ENCODE measurements at places on chromosomes 2 and 18.

DNA sequence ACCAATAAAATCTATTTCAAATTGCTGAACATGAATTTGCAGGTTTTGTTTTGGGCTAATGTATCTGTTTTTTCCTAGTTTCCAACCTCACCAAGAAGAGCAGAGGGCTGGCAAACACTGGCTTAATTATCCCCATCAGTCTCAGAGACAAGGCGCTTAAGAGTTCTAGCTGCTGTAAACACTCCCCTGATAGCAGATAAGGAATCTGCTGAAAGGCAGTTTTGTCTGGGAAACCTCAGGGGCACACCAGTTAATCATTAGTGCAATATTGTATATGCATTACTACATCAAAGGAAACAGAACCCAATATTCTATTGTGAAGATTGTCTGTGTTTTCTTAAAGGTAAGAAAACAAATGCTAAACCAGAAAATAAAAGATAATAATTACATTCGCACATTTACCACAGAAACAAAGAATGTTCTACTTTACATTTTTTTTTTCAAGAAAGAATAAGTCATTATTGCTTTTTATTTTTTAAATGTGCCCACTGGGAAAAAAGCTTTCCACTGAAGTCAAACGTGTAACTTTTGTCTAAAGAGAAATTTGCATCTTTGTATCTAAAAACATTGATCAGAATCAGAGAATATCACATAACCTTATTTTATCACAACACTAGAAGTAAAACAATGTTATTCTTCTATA is 179.1 kb downstream of the ERBB4 start:
- no peak for DNase-seq

- no peak for DNase-seq
Measured at GRCh38 chr2:180573951-180574350, 406.5 kb upstream of the UBE2E3 start.

DNA sequence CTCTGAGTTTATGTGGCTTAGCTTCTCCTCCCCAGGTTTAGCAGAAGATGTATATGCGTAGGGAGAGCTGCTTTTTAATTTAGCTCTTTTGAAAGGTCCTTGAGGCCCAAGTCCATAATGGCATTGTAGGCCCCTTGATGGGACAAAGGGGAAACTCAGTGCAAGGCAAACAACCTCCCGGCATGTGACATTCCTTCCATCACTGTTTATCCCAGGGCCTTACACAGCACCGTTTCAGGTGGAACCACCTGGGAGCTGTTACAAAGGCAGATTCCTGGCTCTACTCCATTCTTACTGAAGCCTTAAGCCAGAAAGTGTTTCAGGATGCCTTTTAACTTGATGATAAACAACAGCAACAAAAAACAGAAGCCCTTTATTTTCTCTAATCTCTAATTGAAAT is 555.4 kb downstream of the SLC4A3 start:
- no peak for DNase-seq

DNA sequence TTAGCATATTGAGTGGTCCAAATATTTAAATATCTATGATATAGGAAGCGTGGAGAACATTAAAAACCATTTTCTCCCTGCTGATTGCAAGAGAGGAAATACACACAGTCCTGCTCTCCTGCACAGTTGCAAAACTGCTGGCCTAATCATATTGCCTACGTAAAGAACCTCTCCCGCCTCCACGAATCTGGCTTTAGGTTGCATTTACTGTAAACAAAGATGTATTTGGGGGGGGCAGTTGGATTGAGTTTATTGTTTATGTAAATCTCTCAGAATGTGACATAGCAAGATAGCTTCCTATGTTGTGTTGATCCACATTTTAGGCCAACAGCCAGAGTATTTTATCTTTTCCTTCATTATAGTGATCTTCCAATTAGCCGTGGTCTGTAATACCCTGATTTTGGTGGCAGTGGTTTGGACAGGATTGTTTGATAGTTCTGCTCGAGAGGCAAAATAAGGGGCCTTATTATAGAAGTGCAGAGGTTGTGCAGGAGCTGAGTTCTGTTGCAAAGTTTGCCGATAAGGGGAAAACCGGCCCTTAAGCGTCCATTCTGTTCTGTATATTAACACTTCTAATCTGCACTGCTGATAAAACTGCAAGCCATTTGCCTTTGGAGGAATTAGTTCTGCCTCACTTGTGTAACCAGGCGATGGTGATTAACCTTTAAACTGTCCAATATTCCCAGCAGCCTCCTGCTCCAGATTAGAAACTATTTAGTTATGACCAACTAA is 101.6 kb upstream of the SIX3 start:
- no peak for DNase-seq

DNA sequence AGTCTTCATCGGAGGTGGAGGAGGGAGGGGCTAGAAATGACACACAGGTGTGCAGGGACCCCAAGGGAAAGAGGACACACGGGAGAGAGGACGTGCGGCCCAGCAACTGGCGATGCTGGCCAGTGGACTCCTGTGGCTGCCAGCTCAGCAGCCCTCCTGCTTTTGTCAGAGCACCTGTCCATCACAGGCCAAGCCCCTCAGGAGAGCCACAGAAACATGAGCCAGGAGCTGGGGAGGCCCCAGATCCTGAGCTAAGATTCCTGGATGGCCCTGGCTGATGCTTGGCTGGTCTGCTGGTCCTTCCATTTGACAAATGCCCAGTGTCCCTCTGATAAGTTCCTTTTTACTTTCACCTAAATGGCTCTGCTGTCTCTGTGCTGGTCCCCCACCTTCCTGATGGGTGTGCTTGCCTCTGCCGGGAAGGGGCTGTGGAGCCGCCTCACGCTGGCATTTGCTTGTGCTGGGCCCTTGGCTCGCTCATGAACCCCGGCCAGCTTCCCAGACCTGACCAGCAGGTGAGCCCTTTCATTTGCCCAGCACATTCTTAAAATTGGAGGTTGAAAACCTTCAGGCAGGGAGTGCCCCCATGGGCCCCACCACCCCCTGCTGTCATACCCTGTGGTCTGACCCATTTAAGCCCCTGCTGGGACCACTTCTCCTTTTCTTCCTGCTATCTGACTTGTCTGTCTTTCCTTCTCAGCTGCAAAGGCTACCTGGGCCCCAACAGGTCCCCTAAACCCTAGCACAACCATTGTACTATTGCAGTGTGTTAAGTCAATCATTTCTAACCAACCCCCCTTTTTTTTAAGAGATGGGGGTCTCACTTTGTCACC is 37.3 kb downstream of the CYP27C1 start:
- DNase-seq: no peak

GRCh38 chr2:230430957-230431910 is 15.2 kb downstream of the SP100 start:
- DNase-seq: no peak

- DNase-seq: no peak
Measured at GRCh38 chr2:151264157-151264825, 2.6 kb upstream of the RBM43 start.

DNA sequence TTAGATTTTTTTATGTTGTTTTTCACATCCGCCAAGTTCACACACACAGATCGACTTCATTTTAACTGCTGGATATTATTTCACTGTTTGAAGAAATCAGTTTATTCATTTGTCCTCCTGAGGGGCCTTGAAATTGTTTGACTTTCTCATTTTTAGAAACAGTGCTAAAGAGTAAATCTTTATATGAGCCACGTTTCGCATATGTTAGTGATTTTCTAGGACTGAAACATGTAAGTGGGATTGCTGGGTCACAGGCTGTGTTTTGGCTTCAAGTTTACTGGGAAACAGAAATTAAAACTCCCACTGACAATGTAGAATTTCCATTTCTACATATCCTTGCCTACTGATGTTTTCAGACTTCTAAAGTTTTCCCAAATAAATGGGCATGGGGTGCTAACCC is 363.8 kb downstream of the NCKAP5 start:
- DNase-seq: no peak

GRCh38 chr2:101360232-101360631 is 27.1 kb downstream of the CREG2 start:
- DNase-seq: no peak

GRCh38 chr2:105398336-105399206 is at the start of gene FHL2:
TSS of gene FHL2 (minus strand) at chr2:105399051. CDS start at chr2:105386516, 12,535 bp downstream.
- DNase-seq: peak; percentile 57

DNA sequence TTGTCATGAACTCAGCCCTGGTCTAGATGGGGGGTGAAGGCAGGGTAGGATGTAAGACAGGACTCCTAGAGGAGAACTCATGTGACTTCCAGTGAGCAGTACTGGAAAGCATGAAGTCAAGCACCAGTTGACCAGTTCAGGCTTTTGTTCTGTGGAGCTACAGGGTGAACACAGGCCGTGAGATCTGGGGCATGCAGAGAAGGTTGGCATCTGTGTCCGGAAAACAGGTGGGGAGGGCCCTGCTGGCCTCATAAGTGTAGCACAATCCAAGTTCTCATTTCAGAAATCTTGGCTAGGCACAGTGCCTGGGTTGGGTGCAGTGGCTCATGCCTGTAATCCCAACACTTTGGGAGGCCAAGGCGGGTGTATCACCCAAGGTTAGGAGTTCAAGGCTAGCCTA is 50.9 kb upstream of the SPATS2L start:
- DNase-seq: no peak

- no peak for DNase-seq
Measured at GRCh38 chr2:81551040-81551634, 1246.6 kb upstream of the LRRTM1 start.

DNA sequence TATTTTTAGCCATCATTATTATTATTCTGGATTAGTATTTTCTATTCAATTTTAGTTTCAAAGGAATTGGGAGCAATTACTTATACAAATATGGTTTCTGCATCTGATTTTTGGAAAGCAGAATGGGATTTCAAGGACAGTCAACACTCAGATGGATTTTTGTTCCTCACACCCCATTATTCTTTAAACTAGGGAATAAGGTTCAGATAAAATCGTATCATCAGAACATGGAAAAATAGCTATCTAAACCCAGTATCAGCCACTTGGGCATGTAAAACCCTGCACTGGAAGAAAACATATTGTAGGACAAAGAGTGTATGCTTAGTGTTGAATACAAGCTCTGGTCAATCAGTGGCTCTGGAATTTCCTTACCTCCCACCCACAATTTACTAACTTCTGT is 452.5 kb downstream of the ZNF516 start:
- DNase-seq: no peak

GRCh38 chr2:27588308-27588707 is 5.5 kb downstream of the ZNF512 start:
- no peak for DNase-seq

DNA sequence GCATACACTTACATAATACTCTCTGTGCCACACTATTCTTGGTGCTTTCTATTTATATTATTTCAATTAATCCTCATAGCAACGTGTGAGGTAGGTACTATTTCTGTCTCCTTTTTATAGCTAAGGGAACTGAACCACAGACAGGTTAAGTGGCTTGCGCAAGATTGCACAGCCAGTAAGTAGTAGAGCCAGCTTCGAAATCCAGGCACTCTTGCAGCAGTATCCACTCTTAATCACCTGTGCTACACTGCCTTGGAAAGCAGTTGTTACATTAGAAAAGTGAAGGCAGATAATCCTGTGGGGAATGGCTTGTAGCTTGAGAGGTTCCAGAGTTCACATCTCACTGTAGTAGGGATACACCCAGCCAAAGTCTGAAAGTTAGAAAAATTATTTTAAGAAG is 198.3 kb downstream of the LDLRAD4 start:
- no peak for DNase-seq

- no peak for DNase-seq
Measured at GRCh38 chr2:48841126-48841525, 85.6 kb upstream of the LHCGR start.

- DNase-seq: no peak
Measured at GRCh38 chr2:238326801-238327365, 6.6 kb downstream of the TRAF3IP1 start.

- DNase-seq: no peak
Measured at GRCh38 chr2:156323754-156324153, 8.8 kb downstream of the NR4A2 start.

- DNase-seq: no peak
Measured at GRCh38 chr2:152706477-152707021, 10.7 kb downstream of the PRPF40A start.

DNA sequence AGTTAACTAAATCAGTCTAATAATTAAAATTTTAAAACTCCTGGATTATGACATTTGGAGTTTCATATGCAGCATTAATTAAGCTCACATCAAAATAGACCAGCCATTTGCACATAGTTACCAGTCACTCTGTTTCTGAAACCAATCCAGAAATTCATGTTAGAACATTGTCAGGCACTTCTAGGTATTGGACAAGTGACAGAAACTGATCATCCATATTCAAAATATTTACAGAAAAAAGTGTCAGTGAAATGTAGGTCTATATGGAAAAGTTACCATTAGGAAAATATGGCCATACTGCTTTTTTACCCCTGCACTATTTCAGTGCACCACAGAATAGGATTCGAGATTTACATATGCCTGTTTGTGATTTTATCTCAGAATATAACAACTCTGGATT is 33.4 kb downstream of the UPP2 start:
- DNase-seq: no peak

- no peak for DNase-seq
Measured at GRCh38 chr2:9748577-9748976, 94.7 kb upstream of the TAF1B start.

GRCh38 chr2:68391869-68392268 is 26.8 kb downstream of the PLEK start:
- no peak for DNase-seq

DNA sequence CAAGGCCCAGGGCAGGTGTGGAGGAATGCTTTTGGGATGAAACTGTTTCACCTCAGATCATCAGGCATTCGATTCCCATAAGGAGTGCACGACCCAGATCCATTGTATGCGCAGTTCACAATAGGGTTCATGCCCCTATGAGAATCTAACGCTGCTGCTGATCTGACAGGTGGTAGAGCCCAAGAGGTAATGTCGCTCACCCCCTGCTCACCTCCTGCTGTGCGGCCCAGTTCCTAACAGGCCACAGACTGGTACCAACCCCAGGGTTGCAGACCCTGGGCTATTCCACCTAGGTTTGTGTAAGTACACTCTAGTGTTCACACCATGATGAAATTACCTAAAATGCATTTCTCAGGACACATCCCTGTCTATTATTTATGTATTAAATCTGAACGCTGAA is 72.5 kb downstream of the COPS8 start:
- DNase-seq: no peak

GRCh38 chr2:231312066-231312465 is 83.4 kb upstream of the B3GNT7 start:
- no peak for DNase-seq

DNA sequence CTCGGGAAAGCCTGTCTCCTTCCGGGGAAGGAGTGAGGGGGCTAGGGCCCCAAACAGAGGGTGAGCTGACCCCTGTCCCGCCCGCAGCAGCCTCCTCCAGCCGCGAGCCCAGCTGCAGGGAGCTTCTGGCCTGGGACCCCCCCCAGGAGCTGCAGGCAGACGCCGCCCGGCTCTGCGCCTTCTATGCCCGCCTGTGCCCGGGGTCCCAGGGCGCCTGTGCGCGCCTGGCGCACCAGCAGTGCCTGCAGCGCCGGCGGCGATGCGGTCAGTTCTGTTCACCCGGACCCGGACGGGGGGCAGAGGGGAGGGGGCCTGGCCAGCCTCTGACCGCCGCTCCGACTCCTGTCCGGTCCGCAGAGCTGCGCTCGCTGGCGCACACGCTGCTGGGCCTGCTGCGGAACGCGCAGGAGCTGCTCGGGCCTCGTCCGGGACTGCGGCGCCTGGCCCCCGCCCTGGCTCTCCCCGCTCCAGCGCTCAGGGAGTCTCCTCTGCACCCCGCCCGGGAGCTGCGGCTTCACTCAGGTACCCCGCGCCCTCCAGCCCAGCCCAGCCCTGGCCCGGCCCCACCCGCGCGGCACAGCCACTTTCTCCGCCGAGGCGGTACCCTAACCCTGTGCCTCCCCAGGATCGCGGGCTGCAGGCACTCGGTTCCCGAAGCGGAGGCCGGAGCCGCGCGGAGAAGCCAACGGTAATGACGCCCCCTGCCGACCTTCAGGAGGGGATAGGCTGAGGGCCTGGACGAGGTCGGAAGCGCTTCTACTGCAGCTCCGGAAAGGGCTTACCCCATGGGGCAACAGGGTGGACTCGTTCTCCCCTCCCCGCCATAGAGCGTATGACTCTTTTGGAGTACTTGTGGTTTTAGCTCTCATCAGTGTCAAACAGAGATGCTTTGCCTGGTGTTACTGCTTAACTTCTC is 2.0 kb upstream of the CHRND start:
- no peak for DNase-seq

All from T-helper 17 cell (primary cell).